Stimulated activated CD4-positive, alpha-beta T cell treated with anti-CD3 and anti-CD28 coated beads, Interleukin-1b, Interleukin-23, amount 100 ng/mL, for 1 hour (primary cell): ENCODE measurements at places on chromosomes 5 and 9.

DNA sequence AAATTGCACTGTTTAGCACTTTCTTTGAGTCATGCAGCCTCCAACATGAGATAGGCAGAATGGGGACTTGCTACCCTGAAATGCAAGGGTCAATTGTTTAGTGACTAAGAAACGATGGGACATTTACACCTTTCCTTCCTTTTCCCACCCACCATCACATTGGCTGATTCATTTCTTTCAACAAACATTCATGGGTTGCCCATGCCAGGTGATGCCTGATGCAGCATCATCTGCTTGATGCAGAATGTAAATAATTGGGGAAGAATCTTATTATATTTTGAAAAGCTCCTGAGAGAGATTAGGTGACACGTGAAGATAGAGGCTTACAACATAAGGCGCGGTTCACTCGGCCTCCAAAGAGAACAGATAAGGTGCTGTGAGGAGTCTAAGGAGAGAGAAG is 4.5 kb upstream of the TRMT10B start:
- DNase-seq = no peak

- no peak for DNase-seq
Observed at GRCh38 chr9:135163023-135163780, 75.7 kb downstream of the OLFM1 start.

GRCh38 chr9:133774799-133775198 is 36.6 kb upstream of the SARDH start:
- no peak for DNase-seq

GRCh38 chr9:112378328-112379176 is 1.4 kb upstream of the HSDL2 start:
- no peak for DNase-seq

- no peak for DNase-seq
Observed at GRCh38 chr9:132168347-132168746, 6.5 kb downstream of the NTNG2 start.

DNA sequence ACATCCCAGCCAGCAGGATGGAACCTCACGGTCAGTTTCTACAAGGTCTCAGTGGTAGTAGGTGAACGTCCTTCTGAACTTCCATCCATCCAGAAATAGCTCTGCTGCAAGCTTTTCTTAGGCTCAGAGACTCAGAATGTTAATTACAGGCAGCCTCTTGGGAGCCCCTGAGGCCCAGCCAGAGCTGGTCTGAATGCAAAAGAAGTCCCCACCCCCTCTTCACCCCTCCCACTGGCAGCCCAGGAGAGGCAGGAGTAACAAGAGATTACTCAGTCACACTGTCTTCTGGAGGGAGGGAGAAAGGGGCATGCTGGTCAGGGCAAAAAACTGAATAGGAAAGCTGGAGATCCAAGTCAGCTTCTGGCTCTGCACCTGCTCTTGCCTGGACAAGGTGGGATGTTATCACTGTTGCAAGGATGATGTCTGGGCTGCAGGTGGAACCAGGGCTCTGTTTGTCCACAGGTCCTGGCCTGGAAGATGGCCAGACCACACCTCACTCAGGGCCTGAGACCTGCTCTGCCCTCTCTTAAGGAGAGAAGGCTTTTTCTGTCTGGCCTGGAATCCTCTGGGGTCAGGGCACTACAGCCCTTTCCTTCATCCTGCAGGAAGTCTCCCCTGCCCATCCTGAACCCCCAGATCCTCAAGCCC is 9.1 kb downstream of the ENHO start:
- no peak for DNase-seq

- no peak for DNase-seq
Observed at GRCh38 chr5:88829054-88829453, 53.9 kb downstream of the MEF2C start.

DNA sequence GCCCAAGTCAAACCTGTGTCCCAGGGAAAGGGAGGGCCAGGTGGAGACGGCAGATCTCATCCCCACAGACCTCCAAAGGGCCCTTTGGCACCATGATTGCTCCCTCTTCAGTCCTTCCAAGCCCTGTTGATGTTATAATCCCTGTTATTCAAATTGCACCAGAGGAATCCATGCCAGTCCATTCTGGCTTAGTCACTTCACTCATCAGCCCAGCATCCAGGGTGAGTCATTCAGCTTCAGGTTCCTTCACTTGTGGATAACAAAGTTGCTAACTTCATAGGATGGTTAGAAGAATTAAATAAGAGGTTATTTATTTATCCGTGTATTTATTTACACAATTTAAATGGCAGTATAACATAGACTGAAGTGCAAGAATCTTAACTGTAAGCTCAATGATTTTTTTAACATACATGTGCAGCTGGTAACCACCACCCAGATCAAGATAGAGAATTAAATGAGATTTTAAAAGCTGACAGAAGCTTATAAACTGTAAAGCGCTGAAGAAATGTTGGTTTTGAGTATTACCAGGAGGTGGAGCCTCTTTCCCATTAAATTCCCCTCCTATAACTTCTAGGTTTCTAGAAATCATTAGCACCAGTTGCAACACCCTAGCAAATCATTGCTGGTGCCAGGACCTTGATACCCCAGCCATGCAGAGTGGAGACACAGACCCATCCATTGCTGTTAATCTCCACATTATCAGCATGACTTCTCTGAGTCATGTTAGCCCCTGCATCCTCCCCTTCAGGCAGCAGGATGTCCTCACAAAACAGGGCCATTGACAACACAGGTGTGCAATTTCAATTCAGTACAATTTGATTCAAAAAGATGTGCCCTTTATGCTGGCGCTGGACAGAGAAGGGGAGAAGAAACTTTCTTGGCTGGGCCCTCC is 77.4 kb downstream of the SEC61B start:
- DNase-seq = no peak

DNA sequence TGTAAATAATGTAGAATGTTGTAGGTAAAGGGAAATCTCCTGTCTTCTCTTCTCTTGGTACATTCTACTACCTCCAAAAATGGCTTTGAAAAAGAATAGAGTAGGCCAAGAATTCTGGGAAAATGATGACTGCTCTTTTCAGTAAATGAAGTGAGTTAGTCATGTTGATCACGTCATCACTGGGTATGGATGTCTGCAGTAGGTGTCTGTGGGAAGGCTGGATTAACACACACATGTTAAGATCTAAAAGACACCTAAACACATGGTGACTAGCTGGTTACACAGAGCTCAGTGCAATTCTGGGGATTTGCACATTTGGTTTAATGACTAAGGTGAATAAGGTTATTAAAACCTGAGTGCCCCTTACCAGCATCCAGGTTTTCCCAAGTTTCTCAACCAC is 161.5 kb downstream of the CEP120 start:
- no peak for DNase-seq

DNA sequence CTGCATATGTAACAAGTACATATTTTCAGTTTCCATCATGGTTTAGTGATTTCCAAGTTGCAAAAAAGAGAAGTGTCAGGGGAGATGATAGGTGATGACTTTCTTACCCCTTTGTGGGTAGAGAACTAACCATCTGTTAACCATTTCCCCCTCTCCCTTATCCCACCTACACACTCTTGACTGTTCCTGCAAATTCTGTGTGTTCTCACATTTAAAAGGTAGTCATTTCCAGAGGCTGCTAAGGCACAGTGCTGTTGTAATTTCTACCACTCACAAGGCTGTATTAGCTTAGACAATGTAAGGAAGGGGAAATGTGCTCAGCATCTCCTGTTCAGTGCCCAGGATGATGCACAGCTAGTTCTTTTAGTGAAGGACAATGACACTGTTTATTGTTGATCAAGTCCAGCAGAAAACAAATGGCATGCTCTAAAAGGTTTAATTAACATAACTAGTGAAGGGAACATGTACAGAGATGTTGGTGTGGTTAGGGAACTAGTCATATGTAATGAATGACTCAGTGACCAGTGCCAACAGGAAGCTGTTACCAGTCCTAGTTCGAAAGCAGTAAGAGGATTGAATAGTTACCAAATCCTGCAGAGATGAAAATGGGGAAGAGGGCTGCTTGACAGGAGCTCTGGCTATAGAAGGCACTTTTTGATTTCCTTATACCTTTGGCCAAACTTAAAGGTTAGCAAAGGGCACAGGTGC is 165.1 kb downstream of the PLK2 start:
- no peak for DNase-seq

- DNase-seq = no peak
Observed at GRCh38 chr5:116504593-116505166, 69.9 kb downstream of the SEMA6A start.

DNA sequence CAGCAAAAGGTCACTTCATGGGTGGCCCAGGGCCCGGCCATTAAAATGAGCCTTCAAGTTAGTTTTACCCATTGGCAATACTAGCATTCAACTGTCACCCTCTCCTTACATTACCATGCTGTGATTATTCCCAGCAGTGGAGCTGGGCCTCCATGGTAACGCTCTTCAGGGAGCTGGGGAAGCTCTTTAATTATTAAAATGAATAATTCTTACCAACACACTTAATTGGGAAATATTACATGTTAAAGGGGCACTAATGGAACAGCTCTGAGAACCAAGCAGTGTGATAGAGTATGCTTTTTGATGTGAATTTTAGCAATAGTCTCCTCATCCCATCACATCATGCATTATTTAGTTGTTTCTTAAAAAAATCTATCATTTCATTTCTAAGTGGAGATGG is 187.2 kb downstream of the CEMIP2 start:
- DNase-seq = no peak

- DNase-seq = no peak
Observed at GRCh38 chr5:174585472-174585871, 138.9 kb upstream of the MSX2 start.

DNA sequence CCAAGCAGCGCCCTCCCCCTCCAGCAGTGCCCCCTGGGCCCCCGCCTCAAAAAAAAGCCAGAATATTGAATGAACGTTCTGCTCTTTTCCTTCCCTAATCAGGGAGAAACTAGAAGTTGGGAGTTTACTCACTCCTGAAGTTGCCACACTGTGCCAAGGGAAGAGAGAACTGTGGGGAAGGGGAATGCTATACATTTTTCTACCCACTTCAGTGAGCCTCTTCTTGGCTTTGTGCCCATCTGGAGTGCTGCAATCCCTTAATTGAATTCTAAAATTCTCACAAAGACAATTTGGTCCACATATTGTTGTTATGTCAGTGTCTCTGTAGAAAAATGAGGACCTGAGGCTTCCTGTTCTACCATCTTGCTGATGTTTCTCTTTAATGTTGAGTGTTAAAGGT is 443.7 kb downstream of the DIRAS2 start:
- DNase-seq = no peak

DNA sequence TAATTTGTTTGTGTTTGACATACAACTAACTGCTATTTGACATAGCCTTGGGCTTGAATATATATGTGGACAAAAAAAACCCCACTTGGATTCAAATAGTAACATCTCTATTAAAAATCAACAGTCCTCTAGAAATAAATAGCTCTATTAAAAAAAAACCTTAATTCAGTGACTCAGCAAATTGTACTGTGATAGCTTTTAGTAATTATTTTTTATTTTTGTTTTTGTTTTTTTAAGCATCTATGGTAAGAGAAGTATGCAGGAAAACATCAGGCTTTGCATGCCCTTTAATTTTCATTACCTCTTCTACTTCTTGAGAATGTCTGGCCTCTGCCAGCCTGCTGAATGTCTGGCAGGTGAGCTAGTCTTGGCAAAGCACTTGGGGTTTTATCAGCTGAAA is 300.7 kb downstream of the NPR3 start:
- DNase-seq = no peak

- no peak for DNase-seq
Observed at GRCh38 chr9:109283012-109283411, 37.8 kb downstream of the EPB41L4B start.

DNA sequence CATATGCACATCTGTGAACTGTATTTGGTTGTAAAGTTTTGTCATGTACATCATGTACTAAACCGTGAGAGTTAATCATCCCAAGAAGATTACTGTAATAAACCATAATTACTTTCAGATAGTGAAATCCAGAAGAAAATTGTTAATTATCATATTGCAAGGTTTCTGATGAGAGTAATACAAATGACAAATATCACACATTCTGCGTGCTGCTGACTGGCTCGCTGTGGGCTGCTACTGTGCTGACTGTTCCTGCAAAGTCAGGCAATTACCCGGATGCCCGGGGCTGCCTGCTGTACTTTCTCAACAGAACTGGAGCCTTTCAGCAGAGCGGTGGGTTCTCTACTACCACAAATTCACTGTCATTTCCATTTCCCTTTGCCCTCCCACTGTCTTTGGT is 68.3 kb downstream of the SMARCA2 start:
- DNase-seq = no peak

- no peak for DNase-seq
Observed at GRCh38 chr5:130536691-130537090, 628.4 kb downstream of the HINT1 start.

- no peak for DNase-seq
Observed at GRCh38 chr9:130610862-130611707, 31.7 kb downstream of the FUBP3 start.

- DNase-seq = no peak
Observed at GRCh38 chr9:120866651-120867050, 10.3 kb downstream of the PHF19 start.

DNA sequence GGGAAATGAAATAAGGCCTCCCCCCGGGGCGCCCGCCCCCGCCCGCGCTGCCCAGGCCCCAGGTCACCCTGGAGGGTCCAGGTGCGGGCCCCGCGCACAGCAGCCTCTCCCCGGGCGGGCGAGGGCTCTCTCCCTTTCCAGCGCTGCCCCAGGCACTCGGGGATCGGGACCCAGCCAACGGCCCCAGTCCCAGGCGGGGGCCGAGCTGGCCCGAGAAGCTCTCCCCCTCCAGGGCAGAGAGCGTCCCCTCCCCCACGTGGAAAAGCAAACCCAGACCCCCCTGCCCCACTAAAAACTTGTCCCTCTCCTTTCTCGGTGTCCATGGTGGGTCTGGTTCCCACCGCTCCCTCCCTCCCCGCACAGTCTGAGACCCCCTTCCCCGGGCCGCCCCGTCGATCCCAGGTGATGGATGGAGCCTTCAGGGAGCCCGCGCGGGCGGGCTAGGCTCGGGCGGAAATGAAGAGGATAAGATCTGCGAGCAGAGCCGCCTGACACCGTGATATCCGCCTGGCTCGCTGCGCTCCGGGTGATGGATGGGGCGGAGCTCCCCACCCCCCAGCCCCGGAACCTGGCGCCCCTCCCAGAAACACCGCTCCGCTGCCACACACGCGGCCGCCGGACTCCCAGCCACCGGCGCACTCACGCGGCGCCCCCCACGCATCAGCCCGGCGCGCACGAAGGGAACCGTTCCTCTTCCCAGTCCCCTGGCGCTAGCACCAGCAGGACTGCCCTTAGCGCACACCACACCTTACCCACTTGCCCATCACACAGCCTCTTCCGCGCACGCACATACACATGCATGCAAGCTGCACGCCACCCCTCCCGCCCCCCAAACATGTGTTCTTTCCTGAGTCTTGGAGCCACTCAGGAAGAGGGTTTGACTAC is 81.7 kb upstream of the ZBTB43 start:
- peak; percentile 45 for DNase-seq

DNA sequence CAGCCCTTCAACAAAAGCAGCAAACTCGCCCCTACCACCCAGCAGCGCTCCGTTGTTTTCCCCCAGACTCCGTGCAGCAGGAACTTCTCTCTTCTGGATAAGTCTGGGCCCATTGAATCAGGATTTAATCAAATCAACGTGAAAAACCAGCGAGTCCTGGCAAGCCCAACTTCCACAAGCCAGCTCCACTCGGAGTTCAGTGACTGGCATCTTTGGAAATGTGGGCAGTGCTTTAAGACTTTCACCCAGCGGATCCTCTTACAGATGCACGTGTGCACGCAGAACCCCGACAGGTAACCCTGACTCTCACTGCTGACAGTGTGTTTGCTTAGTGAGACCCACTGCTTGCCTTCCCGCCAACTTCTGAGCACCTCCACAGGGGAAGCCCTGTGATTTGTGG is 81.8 kb downstream of the PRDM6 start:
- DNase-seq = no peak
